ENCODE measurements at places on chromosomes 2 and 18.

GRCh38 chr2:117958186-117958585 is 55.7 kb downstream of the CCDC93 start:
- DNase-seq: no peak

GRCh38 chr2:26772064-26773001 is 8.2 kb downstream of the SLC35F6 start:
- DNase-seq: no peak

DNA sequence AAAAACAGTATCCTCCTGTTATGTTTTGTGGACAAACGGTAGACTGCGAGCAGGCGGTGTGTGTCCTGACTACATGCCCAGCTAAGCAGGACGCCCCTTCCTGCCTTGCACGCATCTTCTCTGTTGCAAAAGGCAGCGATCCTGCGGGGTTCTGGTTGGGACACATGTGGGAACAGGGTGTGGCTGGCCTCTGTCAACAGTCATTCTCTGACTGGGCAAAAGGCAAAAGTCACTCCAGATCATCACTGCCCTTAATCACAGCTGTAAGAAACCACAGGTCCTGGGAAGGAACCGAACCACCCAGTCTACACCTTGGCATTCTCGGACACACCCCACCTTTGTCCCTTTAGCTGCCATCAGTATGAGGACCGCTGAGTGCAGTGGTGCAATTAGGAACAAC is 44.3 kb upstream of the TMEM87B start:
- no peak for DNase-seq

GRCh38 chr2:128439031-128439790 is 120.5 kb upstream of the HS6ST1 start:
- DNase-seq: no peak

DNA sequence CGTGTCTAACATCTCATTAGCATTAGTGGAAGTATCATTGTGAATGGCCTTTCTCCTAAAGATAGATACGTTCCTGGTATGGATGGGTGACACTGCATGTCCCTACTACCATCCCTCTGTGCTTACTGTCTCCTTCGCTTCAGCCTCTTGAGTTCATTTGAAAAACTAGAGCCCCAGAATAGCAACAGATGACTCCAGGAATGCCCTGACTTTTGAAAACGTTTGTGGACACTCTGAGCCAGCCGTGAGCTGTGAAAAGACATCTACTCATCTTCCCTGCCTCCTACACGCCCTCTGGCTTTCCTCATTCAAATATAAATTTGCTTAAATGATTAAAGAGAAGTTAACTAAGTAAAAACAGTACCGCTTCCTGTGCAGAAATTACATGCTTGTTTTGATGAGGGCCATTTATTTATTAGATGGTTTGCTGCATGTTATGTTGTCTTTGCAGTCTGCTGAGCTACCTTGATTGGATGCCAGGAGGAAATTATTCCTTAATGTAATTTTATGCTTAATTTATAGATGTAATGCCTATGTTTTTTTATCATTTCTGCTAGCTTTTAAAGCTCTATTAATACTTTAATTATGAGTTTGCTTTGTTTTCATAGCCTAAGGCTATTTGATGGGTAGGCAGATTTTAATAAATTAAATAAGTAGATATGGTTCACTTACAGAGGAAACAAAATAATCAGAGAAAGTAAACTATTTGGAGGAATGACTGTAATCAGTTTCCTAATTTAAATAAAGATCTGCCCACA is 32.1 kb upstream of the MYO3B start:
- DNase-seq: no peak

- no peak for DNase-seq
Observed at GRCh38 chr2:38835990-38836389, 39.7 kb downstream of the DHX57 start.

- DNase-seq: no peak
Observed at GRCh38 chr2:79740879-79741443, 228.1 kb downstream of the CTNNA2 start.

DNA sequence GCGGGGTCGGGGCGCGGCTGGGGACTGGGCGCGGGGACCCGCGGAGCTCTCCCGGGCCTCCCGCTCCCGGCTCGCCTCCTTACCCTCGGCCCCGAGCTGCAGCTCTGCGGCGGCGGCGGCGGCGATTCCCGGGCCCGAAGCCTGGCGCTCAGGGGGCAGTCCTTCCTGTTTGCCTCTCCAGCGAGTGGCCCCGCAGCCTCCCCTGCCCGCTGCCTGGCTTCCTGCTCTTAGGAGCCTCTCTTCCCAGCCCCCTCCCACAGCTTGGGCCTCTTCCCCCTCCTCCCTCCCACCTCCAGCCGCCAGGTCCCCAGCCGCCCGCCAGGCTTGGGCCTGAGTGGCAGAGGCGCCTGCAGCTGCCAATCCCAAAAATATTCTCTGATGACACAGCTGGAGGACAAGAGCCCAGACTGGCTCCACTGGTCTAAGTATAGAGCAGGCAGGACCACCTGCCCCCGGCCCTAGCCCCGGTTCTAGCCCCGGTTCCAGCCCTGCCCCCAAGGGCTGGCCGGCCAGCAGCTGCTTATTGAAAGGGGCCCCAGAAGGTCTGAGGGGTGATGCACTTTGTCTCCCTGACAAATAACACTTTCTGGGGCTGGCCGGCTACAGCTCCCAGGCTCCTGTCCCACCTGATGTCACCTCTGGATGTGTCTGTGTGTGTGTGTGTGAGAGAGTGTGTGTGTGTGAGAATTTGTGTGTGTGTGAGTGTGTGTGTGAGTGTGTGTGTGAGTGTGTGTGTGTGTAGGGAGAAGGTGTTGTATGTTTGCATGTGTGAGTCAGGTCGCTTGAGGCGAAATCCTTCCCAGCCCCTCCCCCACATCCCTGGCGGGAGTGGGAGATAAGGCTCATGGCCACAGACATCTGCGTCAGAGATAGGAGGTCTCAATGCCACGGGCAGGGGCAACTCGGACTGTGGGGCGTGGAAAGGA is at the start of gene OBSL1:
Gene OBSL1, minus strand, starts transcription at position 229 of the 926 bp plus-strand sequence. CDS start 307 bp downstream, outside the sequence.
- DNase-seq: no peak

GRCh38 chr2:217852555-217853211 is 150.1 kb downstream of the TNS1 start:
- no peak for DNase-seq

- DNase-seq: no peak
Observed at GRCh38 chr18:57887543-57888383, 84.6 kb upstream of the ATP8B1 start.

GRCh38 chr2:71216501-71216900 is 10.4 kb downstream of the PAIP2B start:
- DNase-seq: no peak

GRCh38 chr18:64254399-64255093 is 105.7 kb upstream of the LINC00305 start:
- no peak for DNase-seq

- DNase-seq: no peak
Observed at GRCh38 chr2:134310107-134311079, 56.5 kb downstream of the MGAT5 start.

DNA sequence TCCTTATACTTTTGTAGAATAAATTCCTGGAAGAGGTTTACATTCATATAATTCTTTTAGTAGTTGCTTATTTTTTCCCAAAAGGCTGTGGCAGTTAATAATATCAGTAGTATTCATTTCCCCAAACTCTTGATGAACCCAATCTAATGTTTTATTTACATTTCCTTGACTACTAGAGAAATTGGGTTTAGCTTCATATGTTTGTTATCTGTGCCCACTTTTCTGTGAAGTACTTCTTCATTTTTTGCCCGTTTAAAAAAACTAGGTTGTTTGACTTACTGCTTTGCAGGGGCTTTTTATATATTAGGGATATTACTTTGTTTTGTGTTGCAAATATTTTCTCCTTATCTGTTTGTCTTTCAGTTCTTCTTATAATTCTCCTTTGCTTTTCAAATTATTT is 17.2 kb downstream of the RALB start:
- no peak for DNase-seq

Data from KG1 (cell line).